ENCODE measurements at places on chromosomes 3 and 15.

DNA sequence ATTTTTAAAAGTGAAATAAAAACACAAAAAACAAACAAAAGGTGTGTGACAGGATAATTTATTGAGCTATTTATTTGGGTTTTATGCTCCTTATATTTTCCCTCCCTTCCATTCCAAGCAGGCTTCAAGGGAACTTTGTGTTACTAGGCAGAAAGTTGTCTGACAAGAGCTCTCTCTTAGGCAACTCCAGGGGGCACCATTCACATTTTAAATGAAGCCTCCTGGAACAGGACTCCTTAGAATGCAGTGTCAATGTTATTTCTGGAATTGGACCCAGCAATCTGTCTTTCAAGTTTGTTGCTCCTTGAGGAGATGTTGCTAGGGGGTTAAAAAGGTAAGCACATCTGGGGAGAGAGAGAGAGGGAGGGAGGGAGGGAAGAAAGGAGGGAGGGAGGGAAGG, 5.4 kb upstream of the RFX7 start:
- DNase-seq, result no peak

DNA sequence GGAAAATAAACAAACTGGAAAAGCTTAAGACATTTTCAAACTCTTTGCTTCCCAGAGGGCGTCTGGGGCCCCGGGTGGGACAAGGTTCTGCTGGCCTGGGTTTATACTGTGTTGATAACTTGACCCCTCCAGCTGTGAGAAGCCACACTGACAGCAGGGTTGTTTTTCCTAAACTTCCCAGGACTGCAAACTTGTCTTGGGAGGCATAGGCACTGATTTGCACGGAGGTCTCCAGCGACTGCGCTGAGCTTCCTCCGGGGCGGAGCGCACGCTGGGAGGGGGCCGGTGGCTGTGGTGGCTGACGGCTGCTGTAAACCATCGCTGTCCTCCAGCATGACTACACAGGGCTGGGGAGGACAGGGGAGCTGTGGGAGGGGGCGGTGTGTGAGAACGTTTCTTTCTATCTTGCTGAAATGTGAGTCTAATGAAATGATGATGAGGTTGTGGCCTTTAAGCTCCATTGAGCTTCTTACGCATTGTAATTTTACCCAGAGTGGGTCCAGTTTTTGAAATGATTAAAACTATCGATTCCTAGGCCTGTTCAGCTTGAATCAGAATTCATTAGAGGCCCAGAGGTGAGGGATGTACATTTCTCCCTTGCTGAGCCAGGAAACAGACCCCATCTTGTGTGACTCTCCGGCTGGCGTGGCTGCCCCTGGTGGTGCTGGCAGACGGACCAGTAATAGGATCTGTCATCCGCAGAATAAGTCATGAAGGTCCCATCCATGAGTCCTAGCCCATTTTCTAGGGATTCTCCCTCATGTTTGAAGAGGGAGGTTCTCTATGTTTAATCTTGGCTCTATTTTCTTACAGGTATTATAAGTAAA, 40.5 kb upstream of the VPS8 start:
- no peak for DNase-seq

DNA sequence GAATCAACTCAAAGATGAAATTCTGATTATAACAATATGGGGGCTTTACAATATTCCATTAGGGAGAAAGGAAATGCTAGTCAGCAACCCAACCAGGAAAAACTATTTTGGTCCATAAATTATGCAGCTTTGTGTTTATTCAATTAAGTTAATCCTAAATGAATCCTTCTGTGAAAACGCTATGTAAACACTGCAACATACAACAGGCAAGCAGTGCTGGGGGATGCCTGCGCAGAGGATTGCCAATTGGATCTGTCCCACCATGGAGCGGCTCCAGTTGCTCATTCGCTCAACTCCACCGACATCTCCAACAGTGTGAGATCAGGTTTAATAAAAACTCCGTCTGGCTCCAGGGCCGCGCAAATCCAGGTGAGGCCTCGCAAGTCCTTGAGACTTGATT, 290.5 kb upstream of the VEPH1 start:
- DNase-seq, result no peak

DNA sequence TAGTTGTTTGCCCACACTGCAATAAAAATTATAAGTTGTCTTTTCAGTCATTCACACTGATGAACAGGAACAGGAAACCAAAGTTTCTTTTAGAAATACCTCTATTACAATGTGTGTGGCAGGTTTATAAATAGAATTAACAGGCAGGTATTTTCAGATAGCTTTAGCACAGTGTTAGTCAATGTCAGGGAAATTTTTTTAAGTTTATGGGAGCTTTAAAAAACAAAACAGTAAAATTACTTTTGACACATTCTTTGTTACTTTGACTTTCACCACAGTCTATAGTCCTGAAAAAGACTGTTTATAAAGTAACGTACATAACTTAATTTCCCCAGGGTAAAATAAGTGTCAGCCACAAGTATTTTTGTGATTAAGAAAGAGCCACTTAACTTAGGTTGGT, 38.1 kb downstream of the SERPINI1 start:
- DNase-seq, result no peak

DNA sequence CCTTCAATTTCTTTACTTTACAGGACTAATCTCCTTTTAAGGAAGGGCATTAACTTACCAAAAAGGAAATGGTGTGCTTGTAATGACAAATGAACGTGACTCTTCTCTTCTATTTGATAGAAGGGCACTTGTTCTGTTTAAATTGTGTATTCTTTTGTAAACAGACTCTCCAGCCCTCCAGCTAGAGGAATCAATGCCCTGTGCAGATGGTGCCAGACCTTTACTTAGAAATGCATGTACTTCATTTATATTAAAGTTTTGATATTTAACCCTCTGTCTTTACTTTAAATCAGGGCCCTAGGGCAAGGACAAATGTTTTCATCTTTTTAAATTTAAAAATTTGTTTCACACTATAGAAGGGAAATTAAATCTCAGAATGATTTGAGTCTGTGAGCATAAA, 355.1 kb downstream of the GBE1 start:
- no peak for DNase-seq
